ENCODE measurements at places on chromosomes 11 and 22.
A peak's percentile ranks its signal among the peaks of the same experiment; 100 is the strongest.

DNA sequence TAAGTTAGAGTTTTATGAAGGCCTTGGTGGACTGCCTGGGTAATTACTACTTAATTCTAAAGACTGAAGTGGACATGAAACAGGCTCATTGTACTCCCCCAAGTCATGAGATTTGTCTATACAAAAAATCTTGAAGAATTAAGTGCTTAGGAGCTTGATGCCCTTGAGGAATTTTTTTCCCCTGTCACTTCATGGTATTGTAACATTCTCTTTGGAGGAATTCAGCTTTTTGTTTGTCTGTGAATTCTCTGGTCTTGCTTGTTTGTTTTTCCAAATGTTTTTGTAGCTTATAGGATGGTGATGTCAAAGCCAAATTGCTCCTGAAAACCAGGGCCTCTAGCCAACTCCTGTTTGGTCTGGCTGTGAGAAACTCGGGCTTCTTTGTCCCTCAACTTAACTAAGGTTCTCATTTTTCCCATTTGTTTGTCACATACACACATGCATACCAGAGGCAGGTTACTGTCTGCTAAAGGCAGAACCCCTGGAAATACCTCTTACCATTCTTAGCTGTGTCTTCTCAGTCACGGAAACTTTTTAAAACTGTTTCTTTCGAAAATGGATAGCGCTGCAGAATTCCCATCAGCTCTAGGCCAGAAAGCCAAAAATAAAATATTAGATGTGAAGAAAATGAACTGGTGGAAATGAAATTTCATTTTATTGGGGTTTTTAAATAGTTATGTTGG is 66.9 kb downstream of the AMOTL1 start:
- DNase-seq: no peak

DNA sequence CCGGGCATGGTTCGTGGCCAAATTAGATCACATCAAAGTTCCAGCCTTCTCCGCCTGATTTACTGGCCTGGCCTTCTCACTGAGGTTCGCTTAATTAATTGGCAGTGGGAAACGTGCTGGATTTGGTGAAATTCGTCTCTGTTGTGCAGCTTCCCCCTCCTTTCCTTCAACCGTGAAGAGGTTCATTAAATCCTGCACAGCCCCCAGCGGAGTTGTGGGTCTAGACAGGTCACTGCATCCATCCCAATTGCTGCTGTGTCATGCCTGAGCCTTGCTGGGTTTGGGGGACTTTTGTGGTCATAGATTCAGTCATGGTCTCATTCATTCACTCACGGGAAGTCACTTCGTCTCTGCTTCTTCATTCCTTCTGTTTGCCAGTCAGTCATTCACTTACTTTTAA is 90.0 kb downstream of the INSC start:
- DNase-seq: no peak

DNA sequence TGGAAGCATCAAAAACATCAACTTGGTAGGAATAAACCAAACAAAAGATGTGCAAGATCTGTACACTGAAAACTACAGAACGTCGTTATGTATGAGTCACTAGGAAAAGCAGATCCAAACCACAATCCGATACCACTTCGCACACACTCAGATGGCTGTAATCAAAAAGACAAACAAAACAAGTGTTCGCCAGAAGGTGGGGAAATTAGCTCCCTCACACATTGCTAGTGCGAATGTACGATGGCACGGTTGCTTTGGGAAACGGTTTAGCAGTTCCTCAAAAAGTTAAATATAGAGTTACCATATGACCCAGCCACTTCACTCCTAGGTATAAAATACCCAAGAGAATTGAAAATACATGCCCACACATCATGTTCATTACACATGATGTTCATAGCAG is 14.8 kb upstream of the CARD10 start:
- DNase-seq: no peak

- no peak for DNase-seq
Observed at GRCh38 chr11:129930743-129931142, 35.4 kb upstream of the NFRKB start.

DNA sequence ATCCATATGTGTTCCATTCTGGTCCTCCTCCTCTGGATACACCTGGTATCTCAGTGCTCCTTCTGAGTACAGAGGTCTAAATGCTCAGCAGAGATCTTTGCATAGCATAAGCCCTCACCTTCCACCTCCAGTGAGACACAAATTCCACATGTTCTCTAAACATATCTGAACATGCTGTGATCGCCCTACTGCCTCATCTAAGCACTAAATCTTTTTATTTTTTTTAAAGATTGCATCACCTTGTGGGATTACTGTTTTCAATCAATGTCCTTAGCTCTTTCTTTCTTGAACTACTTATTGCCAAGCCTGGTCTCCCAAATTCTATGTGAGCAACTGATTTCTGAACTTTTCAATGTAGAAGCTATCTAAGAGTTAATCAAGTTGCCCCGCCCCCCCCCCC is 113.4 kb downstream of the TRPC6 start:
- no peak for DNase-seq

DNA sequence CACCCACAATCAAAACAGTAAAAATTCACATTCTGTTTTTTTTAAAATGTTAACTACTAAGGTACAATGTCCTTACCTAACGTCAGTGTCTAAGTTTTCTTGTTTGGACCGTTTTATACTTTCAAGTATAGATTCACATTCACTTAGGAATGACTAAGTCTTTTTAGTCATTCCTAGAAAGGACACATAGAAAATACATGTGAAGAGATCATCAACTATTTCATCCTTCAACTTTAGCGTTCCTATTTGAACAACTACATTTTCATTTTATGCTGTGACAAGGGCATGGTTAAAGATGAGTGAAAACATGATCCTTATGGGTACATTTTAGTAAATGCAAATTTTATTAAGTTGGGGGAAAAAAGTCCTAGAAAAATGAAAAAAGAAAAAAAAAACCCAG is 62.8 kb downstream of the DDX10 start:
- DNase-seq: no peak

- peak; percentile 63 for DNase-seq
Observed at GRCh38 chr11:66328302-66329144, 7.7 kb downstream of the RIN1 start.

- DNase-seq: no peak
Observed at GRCh38 chr22:24282401-24282800, 11.8 kb downstream of the SPECC1L start.

DNA sequence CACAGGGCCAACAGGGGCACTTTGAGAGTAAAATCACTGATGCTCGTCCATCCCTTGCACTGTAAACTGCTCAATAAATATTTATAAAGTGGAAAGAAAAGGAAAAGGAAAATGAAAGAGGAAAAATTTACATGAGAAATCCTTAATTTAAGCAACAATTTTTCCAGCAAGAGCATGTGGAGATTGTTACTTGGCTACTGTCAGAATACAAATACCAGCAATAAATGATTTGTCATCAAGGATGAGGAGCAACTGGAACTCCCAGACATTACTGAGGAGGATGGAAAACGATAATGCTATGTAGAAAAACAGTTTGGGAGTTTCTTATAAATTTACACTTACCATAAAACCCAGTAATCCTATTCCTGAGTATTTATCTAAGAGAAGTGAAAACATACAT is 123.0 kb downstream of the SGSM3 start:
- no peak for DNase-seq

DNA sequence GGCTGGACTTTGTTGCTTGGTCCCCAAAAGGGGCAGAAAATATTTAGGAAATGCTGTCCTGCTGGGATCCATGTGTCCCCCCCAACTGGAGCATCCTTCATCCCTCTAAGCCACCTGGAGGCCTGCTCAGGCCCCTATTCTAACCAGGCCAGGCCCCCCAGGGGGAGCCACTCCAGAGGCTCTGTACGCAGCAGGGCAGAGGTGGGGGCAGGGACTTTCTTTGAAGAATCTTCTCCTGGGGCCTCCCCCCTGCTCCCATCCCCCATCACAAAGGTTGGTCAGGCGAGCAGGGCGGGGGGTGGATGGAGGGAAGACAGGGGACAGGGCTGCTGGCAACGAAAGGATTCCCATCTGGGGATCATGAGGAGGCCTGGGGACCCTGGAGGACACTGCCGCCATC is 170.8 kb downstream of the MN1 start:
- DNase-seq: no peak

DNA sequence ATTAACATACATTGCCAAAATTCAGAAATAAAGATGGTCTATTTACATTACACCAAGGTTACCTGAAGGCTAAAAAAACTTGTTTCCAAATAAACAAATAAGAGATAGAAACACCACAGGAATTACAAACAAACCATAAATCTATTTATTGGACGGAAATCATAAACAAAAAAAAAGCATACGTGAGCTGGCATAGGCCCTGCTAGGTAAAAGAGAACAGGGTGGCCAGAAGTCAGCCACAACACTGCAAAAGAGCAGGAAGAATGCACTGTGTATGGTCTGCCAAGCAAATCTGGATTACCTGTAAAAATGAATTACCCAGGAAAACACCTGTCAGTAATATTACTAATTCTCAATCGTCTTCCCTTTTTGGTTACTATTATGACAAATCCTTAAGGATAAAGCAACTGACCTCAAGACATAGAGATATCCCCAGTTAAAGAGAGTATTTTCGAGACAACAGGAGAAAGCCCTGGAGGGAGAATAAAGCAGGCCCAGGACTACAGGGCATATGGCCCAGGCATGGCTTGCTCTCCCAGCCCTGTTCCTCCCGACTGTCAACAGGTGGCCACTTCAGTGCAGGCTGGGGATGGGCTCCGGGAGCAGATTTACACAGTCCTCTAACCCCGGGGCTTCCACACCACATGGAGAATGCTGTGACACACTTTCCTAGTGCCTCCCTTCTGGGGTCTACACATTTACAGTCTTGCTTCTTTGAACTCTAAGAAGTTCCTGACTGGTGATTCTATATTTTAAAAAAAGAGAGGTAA is 18.0 kb downstream of the PPP2R1B start:
- no peak for DNase-seq

GRCh38 chr22:48808038-48808960 is 1019.4 kb downstream of the BRD1 start:
- DNase-seq: no peak

- no peak for DNase-seq
Observed at GRCh38 chr11:87020336-87020735, 17.4 kb upstream of the TMEM135 start.

DNA sequence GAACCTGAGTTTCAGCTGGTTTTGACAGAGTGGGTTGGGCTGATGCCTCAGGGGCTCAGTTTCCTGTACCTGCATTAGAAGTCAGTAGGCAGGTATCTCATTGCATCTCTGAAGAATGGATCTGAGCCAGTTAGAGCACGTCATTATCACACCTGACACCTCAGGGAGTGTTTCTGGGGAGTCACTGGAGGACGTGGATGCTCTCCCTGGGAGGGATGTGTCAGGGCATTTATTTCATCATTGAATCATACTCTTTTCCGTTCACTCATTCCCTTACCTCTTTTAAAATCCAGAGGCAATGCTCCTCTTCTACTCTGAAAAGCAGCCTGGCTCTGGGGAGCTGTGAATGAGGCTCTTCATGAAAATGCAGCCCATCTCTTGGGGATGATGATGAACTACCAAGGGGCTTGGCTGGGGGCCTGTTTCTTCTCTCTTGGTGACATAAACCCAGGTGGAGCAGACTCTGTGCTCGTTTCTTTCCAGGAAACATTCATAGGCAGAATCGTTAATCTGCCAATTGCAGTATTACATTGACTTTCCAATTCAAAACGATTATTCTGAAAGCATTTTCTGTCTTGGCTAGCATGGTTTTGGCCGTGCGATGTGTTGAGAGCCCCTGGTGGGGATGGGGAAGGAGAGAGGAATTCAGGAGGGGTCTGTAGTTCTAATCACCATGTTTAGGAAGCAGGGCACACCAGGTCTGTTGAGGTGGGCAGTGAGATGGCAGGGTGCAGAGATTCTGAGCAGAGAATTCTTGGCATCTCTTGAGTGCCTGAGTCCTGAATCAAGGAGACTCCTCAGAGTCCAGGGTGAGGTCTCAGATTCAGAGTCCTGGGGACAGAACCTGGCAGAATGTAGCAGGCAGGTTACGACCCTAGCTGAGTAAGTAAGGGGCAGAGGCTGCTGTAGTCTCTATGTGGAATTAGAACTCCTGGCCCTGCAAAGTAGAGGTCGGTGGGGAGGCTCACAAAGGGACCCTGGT is 12.6 kb downstream of the PARVA start:
- no peak for DNase-seq

DNA sequence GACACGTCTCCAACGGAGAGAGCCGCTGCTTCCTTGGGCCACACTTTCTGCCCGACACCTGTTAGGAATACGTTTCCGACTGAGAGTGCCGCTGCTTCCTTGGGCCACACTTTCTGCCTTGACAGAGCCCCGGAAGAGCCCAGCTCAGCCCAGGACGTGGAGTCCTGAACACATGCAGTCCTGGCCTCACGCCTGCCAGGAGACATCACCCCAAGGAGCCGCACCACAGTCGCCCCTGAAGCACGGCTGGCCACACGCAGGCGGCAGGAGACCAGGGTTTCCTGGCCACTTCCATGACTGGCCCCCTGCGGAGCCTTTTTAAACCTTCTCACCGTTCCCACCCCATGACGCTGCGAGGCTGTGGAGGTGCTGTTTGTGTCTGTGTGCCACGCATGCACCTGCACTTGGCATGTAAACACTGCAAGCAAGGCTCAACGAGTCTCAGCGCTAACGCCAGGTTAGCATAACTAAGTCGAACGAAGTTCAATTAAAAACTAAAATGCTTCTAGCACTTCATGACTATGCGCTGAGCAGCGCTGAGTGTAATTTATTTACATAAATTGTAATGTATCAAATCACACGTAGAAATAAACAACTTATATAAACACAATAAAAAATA is 8.8 kb downstream of the TOLLIP start:
- no peak for DNase-seq

DNA sequence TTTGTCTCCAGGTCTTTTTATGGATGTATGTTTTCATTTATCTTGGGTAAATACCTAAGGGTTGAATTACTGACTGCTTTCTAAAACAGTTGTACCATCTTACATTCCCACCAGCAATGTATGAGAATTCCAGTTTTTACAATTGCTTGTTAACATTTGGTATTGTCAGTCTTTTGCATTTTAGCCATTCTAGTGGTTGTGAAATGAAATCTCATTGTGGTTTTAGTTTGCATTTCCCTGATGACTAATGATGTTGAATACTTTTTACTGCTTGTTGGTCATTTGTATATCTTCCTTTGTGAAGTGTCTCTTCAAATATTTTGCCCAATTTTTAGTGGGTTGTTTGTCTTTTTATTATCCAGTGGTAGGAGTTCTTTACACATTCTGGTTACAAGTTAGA is 92.8 kb downstream of the ARFGAP2 start:
- DNase-seq: no peak

GRCh38 chr22:43387815-43388214 is 24.0 kb upstream of the MPPED1 start:
- DNase-seq: no peak

GRCh38 chr22:45948081-45948648 is 28.8 kb downstream of the WNT7B start:
- DNase-seq: no peak

DNA sequence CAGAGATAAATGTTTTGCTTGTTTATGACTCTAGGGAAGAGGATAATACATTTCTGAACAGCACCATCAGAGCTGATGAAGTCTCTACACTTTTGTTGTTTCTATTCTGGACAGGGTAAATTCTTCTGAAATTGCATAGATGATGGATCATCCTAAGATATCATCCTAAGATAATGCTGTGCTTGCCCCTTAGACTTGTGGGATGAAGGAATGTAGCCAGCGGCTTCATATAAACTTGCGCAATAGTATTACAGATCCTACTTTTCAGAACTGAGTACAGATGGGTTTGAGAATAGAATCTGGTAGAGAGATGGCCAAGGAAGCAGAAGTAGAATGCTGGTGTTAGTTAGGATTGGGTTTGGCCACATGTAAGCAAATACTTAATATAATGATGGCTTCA is 61.0 kb downstream of the NCAM1 start:
- no peak for DNase-seq

GRCh38 chr22:35547987-35548721 is 7.5 kb downstream of the RASD2 start:
- DNase-seq: no peak

- no peak for DNase-seq
Observed at GRCh38 chr22:37418627-37419369, 8.5 kb downstream of the ELFN2 start.
